ENCODE measurements at places on chromosomes 4 and X. TPM values are rescaled to one million over a fixed set of nuclear protein-coding genes. Genes with fewer than 3 reads are reported as not detected.
A peak's percentile ranks its signal among the peaks of the same experiment; 100 is the strongest.

DNA sequence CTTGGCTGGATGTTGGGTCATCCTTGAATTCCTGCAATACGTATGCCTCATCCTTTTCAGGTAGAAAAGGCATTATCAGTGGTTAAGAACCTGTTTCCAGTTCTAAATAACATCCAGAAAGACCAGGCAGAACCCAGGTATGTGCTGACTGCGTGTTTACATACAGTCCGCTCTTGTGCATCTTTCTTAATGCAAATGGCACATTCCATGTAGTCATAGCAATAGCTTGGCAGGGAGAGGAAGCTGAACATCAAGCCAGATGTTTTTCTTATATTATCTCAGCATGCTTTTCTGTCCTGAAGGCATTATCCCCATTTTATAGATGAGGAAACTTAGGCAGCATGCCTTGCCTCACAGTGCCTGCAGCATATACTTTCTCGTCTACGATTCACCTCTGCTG is 2.1 kb downstream of the DCLK2 start:
- DNase-seq, result no peak

- DNase-seq, result no peak
Observed at GRCh38 chr4:153223930-153224329, 19.7 kb downstream of the TRIM2 start.

DNA sequence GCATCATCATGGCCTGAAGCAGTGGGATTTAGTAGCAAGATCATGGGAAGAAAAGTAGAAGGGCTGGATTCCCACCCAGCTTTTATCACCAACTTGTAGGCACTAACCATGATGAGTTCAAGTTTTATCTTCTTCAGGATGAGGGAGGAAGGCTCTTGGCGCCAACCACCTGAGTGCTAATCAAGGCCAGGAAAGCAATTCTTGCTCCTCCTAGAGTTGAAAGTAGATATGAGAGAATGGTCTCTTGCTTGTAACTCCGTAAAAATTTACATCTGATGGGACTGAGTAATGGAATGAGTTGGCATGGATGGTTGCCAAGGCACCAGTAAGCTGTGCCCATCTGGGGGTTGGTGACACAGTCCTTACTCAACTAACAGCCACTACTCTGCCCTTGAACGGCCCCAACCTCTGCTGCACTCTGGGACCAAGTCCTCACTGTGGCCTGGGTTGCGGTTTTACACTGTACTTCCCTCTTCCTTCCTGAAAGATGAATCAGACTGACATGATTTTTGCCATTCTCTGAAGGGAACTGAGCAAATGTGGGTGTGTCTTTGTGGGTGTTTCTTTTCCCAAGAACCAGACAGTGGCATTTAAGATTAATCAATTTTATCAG is 39.4 kb upstream of the NDP start:
- DNase-seq, result peak; percentile 91

The TGIF2LX gene
- 5.8 TPM for total RNA-seq

- DNase-seq, result no peak
Observed at GRCh38 chr4:164880489-164881262, 3.7 kb downstream of the APELA start.

DNA sequence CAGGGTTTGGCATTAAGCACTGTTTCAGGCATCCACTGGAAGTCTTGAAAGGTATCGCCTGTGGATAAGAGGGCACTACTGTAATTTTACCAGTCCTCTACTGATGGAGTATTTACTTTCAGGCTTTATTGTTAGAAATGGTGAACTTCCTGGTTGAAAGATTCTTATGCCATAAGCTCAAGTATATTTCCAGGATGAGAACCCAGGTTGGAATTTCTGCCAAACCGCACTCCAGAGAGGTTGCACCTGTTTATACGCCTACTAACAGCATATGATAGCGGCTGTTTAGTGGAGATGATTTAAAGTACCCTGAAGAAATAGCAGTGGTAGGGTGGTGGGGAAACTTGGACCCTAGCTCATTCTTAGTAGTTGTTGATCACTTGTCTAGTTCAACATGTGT is 9.9 kb downstream of the FNIP2 start:
- no peak for DNase-seq

DNA sequence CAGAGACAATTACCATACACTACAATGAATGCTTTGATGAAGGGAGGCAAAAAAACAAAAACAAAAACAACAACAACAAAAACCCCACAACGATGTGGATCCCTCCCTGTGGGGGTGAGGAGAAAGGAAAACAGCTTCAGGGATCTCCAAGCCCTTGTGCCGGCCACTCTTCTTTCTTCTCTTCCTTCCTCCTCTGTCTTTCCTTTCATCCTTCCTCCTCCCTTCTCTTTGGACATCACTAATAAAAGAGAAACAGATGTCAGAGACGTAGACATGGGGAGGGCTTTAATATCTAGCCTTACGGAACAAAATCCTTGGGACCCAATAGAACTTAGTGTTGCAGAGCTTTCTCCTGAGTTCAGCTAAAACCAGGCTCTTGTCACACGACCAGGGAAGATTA is 18.8 kb upstream of the STX18 start:
- no peak for DNase-seq

DNA sequence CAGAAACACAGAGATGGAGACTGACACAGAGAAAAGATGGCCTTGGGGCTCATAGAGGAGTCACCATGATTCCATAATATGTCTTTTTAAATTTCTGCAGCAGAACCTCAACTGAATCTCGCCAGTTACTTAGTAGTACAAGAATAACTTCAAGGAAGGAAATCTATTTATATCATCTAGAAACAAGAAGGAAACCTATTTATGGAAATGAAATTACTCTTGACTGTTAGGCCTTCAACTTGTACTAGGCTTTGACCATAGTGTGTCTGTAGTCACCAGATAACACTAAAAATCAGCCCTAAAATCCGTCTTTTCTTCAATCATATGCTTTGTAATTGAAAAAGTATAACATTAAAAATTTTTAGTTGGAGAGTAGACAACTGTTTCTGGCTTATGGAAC is 740.4 kb downstream of the TRIML1 start:
- DNase-seq, result no peak

GRCh38 chr4:94068753-94069719 is 138.6 kb upstream of the SMARCAD1 start:
- no peak for DNase-seq

GRCh38 chr4:173520921-173521466 is 9.0 kb downstream of the HAND2 start:
- no peak for DNase-seq

- DNase-seq, result peak; percentile 30
Observed at GRCh38 chr4:86092684-86093083, 267.2 kb downstream of the MAPK10 start.

The HTR2C gene
- not detected for total RNA-seq

DNA sequence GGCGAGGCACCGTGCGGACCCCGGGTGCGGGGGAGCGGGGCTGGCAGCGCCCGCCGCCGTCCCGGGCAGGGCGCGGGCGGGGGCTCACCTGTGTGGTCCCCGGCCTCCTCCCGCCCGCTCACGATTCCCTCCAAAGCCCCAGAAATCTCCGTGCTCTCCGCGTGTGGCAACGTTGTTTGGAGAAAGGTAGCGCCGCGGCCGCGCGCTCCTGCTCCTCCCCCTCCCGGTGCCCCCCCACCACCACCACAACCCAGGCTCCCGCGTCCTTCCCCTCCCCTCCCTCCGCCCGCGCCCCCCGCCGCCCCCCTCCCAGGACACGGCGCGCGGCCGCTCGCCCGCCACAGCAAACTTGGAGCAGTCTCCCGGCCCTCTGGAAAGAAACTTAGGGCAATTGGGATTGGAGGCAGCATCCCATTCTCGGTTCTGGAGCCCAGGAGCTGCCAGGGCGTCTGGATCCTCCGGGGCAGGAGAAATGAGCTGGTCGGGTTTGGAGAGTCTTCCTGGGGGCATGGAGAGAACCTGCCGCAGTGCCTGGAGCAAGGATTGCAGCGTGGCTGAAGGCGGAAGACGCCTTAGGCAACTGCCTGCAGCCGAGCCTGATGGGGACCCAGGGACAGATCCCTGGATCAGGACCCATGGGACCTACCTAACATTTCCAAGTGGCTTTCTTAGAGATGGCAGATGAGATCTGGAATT is 855 bp downstream of the KLF3 start:
- DNase-seq, result peak; percentile 53

The PCYT1B gene
- total RNA-seq, result 0.46 TPM

DNA sequence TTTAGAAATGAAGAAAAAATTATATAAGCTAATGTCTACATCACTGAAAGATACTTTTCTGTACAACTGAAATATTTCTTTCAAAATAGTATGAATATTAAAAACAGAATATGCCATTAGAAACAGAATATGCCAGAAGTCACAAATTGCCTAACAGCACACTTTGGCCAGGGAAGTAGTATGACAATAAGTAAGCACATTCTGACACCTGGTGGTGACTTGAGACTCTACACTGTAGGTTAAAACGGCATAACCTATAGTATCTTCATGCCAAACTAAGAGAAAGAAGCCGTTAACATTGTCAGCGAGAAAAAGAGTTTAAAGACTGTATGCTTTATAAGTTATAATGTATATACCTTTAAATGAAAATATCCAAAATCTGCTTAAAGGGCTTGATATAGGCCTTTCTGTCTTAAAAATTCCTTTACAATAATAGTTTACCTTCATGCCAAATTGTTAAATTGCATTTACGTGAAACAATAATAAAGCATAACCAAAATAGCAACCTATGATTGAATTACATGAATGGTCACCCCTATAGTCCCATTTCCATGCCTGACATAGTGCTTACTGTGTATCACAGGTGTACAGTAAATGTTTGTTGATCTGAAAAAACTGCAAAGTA is 32.8 kb downstream of the FAM13A start:
- peak; percentile 72 for DNase-seq

The FOXR2 gene
- 8.1 TPM for total RNA-seq

GRCh38 chrX:19628011-19628575 is 112.8 kb upstream of the MAP3K15 start:
- no peak for DNase-seq

GRCh38 chr4:82367438-82368097 is 6.2 kb downstream of the HNRNPD start:
- DNase-seq, result no peak

The TMEM184C gene
- total RNA-seq, result 37.9 TPM

DNA sequence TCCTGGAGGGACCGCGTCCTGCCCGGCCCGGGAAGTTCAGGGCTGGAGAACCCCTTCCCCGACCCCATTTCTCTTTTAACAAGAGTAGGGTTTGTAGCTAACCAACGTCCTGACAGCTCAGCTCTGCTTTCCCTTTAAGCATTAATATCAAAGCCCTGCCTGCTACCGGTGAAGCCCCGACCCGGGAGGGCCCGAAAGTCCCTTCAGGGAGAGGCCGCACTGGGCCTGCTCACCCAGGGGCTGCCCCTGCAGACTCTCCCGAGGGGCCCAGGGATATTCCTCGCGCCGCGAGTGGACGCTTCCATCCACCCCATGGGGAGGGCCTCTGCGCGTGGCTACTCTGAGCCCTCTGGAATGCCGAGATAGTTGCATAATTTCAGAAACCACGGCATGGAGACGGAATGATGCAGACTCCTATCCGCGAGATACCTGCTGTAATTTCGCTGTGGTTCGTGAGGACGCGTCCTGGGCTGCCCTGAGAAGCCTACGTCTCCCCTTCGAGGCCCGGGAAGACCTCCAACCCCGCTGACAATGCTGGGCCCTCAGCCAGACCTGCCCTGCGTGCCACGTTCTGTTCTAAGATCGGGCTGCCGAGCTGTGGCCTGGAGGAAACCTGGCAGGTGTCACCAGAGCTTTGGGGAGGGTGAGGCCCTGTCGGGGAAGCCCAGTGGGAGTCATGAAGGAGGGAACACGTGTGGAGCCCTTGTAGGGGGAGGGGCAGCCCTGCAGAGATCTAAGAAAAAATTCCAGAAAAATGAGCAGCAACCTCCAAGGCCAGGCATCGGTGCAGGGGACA is 999 bp upstream of the CTBP1 start:
- no peak for DNase-seq

- DNase-seq, result no peak
Observed at GRCh38 chr4:102440498-102440897, 60.7 kb upstream of the NFKB1 start.

The GAGE12J gene
- not detected for total RNA-seq

DNA sequence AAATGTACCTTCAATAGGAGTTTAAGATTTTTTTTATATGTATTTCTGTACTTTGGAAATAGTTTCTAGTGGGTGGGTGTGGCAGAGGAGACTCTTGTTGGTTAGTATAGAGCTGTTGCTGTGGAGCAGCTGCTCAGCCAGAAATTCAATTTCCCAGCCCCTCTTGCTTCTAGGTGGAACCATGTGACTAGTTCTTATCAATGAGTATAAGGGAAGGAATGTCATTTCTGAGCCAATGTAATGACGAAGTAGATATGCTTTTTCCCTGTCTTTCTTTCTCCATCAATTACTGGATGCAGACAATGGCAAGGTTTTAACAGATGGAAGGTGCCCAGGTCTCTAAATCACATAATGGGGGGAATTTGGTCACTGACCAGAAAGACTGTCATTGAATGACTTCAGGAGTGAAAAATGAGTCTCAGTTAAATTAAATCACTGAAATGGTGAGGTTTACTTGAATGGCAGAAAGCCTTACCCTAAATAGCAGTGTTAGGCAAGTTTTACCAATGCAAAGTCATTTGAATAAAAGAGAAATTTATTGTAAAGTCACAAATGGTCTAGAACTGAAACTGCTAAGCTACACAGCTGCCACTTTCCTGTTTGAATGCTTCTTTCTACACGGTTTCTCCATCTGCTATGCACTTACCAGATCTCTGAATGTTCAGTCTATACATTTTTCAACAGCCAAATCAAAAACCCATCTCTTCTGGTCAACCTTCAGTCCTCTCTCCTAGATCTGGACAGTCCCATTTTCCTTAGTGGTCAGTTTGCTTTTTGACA is 795.4 kb upstream of the MAGEB2 start:
- peak; percentile 9 for DNase-seq

DNA sequence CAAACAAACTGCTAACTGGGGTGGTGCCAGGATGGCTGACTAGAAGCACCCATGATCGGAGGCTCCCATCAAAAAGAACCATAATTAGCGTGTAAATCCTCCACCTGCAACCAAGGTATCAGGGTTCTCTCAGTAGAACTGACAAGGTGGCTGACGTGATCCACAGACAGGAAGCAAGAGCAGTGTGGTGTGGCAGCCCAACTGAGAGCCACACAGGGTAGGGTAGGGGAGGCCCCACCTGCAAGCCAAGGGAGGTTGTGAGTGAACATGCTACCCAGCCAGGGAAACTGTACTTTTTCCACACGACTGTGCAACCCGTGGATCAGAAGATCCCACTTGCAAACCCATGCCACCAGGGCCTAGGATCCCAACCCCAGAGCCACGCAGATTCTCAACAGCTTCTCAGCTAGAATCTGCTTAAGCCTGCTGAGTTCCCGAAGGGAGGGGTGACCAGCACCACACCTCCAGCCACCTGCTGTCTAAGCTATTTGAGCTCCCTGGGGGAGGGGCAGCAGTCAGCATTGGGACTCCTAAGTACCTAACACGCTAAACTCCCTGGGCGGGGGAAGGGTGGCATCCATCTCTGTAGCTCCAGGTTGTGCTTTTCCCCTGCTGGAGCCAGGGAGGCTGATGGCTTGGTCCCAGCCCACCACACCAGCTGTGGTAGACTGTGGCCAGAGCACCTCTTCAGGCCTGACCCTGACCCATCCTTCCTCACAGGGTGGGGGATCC is 425.1 kb downstream of the GPM6A start:
- DNase-seq, result no peak

GRCh38 chr4:19736968-19737756 is 514.5 kb upstream of the SLIT2 start:
- peak; percentile 39 for DNase-seq

GRCh38 chr4:77910676-77911075 is 48.0 kb downstream of the MRPL1 start:
- DNase-seq, result no peak

Measured in H4 (cell line).